ENCODE measurements at places on chromosomes 4 and X. TPM values are rescaled to one million over a fixed set of nuclear protein-coding genes. Genes with fewer than 3 reads are reported as not detected.

- no peak overlapping the region for H3K4me3 ChIP-seq
- DNase-seq: no peak
- no peaks in the 10 kb centered on the region for H3K36me3 ChIP-seq
- peaks cover 3% of the 10 kb centered on the region for H3K4me1 ChIP-seq
Measured at GRCh38 chrX:96771486-96771885, 86.8 kb downstream of the DIAPH2 start.

GRCh38 chrX:100479329-100479728, 69.3 kb upstream of the PCDH19 start:
- no peaks in the 10 kb centered on the region for H3K27me3 ChIP-seq
- no peak overlapping the region for H3K4me3 ChIP-seq
- H3K27ac ChIP-seq: no peak overlapping the region

DNA sequence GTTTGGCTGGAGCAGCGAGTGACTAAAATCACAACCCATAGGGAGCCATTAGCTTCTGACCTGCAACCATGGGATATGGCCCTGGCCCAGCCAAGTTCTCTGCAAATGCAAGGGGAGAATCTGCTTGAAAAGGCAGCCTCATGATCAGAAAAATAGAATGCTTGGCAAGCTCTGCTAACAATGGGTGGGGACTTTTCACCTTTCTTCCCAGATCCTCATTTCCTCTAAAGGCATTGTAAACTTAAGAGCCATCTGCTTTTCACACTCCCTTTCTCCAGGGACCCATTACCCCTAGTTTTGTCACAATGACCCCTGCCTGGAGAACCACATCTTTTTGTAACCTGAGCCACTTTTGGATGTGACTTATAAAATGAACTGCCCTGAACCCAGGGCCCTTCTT, 104.3 kb downstream of the PARM1 start:
- H3K4me1 ChIP-seq: no peaks in the 10 kb centered on the region
- H3K4me3 ChIP-seq: no peak overlapping the region
- DNase-seq: no peak
- no peaks in the 10 kb centered on the region for H3K27me3 ChIP-seq
- H3K27ac ChIP-seq: no peak overlapping the region

DNA sequence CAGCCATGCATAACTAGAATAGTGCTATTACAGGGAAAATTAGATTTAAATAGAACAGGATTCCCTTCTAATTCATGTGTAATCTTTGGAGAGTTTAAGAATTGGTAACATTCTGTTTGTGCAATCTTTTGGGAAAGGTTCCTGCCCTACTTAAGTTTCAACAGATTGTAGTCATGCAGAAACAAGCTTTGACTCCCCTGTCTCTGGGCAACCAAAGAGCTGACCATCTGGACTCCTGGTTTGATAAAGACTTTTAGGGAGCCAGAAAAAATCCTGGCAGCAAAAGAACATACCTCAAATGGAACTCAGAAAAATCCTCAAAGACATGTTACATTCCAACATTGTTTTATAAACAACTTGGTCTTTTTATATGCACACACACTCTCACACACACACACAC, 191.1 kb upstream of the NEIL3 start:
- no peaks in the 10 kb centered on the region for H3K4me1 ChIP-seq
- H3K27me3 ChIP-seq: no peaks in the 10 kb centered on the region
- H3K27ac ChIP-seq: no peak overlapping the region
- H3K4me3 ChIP-seq: no peak overlapping the region
- DNase-seq: peak; percentile 18

DNA sequence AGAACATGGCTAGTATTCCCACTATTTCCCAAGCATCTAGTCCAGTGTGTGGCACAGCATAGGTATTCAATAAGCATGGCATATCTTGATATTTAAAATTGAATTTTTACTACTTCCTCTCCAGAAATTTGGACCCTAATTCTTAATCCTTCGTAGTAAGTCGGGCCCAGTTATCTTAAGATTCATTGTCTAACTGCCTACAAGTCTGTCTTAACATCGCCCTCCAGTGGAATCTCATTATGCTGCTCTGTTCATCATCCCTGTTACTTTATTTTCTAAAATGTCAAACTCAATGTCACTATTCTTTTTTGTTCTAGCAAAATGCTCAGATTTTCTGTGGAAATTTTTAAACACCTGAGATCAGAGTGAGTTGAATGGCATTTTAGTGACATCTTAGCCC, 606.2 kb downstream of the KLHL13 start:
- no peak for DNase-seq
- no peak overlapping the region for H3K4me3 ChIP-seq
- no peaks in the 10 kb centered on the region for H3K27me3 ChIP-seq
- no peak overlapping the region for H3K27ac ChIP-seq
- no peaks in the 10 kb centered on the region for H3K36me3 ChIP-seq

DNA sequence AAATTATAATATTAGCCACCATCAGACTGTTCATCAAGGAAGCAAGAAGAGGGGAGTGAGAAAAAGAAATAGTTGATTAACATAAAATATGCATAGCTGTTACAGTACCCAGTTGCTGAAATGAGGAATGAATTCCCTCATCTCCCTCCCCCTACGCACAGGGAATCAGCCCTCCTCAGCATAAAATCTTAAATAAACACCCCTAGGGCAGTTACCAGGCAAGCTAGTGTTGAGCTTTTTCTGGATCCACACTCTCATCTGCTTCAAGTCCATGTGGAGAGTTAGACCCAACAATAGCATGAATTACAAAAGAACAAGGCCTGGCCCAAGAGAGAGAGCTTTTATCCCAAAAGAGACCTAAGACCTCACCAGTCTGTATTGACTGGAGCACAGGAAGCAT, 19.0 kb upstream of the SYTL4 start:
- no peaks in the 10 kb centered on the region for H3K27me3 ChIP-seq
- H3K4me3 ChIP-seq: no peak overlapping the region
- H3K27ac ChIP-seq: no peak overlapping the region

GRCh38 chr4:109969087-109969486, 56.4 kb downstream of the EGF start:
- peaks cover 68% of the 10 kb centered on the region for H3K36me3 ChIP-seq
- no peaks in the 10 kb centered on the region for H3K27me3 ChIP-seq
- no peak for DNase-seq
- H3K4me3 ChIP-seq: no peak overlapping the region
- H3K27ac ChIP-seq: no peak overlapping the region

DNA sequence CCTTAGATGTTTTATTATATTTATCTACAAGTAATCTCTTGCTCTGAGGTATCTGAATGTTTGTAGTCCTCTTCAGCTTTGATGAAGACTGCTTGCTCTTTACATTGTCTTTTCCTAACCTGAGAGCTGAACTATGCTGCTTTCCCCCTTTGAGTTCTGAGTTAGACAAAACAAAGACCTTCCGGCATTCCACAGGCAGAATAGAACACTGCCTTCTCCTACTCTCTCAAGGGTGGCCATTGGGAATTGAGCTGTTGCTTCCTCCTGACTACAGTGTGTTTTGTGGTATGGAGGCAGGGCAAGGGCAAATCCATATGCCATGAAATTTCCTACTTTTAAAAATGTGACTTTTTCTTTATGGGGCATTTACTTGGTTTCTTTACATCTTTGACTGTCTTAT, 841.0 kb downstream of the FAM133A start:
- no peaks in the 10 kb centered on the region for H3K4me1 ChIP-seq
- no peak for DNase-seq
- no peaks in the 10 kb centered on the region for H3K36me3 ChIP-seq
- no peaks in the 10 kb centered on the region for H3K27me3 ChIP-seq

DNA sequence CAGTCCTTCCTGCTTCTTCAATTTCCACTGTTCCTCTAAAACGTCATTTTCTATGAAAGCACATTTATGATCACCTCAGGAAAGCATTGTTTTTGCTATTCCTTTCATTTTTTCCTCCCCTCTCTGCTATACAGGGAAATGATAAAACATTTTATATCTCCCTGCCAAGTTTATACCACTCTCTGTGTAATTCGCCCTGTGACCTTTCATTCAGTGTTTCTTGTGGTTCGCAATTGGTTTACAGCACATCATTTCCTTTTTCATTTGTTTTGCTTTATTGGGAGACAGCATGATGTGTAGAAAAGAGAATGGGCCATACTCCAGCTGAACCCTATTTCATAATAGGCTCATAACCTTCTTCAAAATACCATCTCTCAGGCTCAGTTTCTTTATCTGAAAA, 99.9 kb upstream of the RAPGEF2 start:
- DNase-seq: no peak
- no peak overlapping the region for H3K27ac ChIP-seq
- no peaks in the 10 kb centered on the region for H3K36me3 ChIP-seq
- H3K4me1 ChIP-seq: no peaks in the 10 kb centered on the region
- H3K27me3 ChIP-seq: no peaks in the 10 kb centered on the region

- no peak for DNase-seq
- H3K36me3 ChIP-seq: peaks cover 3% of the 10 kb centered on the region
- no peak overlapping the region for H3K27ac ChIP-seq
- no peaks in the 10 kb centered on the region for H3K4me1 ChIP-seq
- no peaks in the 10 kb centered on the region for H3K27me3 ChIP-seq
Measured at GRCh38 chr4:99875071-99875470, 19.2 kb downstream of the LAMTOR3 start.

- no peak overlapping the region for H3K4me3 ChIP-seq
- H3K27me3 ChIP-seq: peaks cover 10% of the 10 kb centered on the region
- no peaks in the 10 kb centered on the region for H3K36me3 ChIP-seq
- DNase-seq: no peak
- no peak overlapping the region for H3K27ac ChIP-seq
- H3K4me1 ChIP-seq: no peaks in the 10 kb centered on the region
Measured at GRCh38 chrX:43953218-43953617, 20.0 kb downstream of the NDP start.

The GNRHR gene
- not detected for total RNA-seq

The XG gene
- 0.29 TPM for total RNA-seq

The HEPH gene
- 0.64 TPM for total RNA-seq

The ARSJ gene
- total RNA-seq: 0.21 TPM

The BCORL1 gene
- 4.5 TPM for total RNA-seq

The AWAT1 gene
- total RNA-seq: not detected

The GC gene
- not detected for total RNA-seq

The STK32B gene
- total RNA-seq: 0.69 TPM

The BEND4 gene
- total RNA-seq: not detected

The SPANXD gene
- total RNA-seq: not detected

The DCAF12L1 gene
- total RNA-seq: not detected
